ENCODE measurements at places on chromosomes 13 and 19.

- DNase-seq, result peak; percentile 82
Measured at GRCh38 chr19:18401580-18402112, 4.2 kb upstream of the LRRC25 start.

- DNase-seq, result no peak
Measured at GRCh38 chr19:2793126-2793525, 7.8 kb downstream of the THOP1 start.

DNA sequence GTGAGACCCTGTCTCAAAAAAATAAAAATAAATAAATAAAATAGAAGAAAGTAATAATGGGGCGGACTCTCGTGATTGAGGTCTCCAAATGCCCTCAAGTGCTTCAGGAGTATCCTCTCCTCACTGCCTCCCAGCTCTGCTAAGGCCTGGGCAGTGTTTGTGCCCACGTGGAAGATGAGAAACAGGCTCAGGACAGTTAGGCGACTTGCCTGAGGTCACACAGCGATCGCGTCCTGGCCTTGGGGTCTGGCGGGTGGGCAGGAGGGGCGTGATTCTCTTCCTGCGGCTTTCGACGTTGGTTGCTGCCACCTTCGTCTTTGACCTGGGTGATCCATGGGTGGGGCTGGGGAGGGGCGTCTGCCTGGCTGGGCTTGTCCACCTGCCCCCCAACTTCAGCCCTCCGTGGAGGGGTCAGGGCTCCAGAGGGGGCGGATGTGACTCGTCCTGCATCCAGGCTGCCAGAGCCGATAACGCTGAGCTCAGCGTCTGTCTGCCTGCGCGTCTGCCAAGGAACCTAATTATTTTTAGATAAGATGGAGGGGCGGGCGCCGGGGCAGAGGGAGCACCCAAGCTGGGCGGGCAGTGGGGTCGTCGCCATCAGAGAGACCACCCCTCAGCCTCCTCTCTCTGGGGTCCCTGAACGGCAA is 56.9 kb downstream of the NFIC start:
- DNase-seq, result no peak

DNA sequence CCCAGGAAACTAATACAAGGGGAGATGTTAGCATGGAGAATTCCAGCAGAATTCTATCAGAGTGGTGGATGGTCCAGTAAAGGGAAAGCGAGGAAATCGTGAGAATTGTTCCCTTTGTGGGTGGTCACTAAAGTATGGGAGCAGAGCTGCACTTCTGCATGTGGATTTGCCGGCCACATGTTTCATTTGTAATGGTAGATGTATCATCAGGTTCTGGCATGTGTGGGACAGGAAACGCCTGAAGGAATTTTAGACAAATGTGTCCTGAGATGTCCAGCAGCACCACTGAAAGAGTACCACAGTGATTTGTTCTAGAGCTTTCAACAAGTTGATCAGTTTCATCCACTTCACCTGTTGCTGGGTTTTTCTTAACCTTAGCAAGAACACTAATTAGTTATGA is 308.4 kb downstream of the SHISA2 start:
- DNase-seq, result no peak

GRCh38 chr13:73715114-73715910 is 418.9 kb downstream of the KLF12 start:
- no peak for DNase-seq
